ENCODE measurements at places on chromosomes 4 and X.

DNA sequence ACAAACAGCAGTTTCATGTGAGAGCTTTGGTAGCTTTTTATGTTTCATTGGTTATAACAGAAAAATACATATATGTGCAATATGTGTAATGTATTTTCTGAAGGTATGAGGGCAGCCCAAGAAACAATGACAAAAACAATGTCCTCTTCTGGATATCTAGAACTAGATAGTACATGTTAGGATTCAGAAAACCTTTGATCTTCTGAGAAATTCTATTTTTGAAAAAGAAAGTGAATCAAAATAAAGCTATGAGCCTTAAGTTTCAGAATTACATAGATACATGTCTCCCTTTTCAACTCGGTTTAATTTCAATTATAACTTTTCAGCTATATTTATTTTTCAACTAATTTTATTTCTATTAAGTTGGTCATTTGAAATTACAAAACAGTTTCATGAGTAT, 131.9 kb downstream of the REELD1 start:
- DNase-seq, result no peak

DNA sequence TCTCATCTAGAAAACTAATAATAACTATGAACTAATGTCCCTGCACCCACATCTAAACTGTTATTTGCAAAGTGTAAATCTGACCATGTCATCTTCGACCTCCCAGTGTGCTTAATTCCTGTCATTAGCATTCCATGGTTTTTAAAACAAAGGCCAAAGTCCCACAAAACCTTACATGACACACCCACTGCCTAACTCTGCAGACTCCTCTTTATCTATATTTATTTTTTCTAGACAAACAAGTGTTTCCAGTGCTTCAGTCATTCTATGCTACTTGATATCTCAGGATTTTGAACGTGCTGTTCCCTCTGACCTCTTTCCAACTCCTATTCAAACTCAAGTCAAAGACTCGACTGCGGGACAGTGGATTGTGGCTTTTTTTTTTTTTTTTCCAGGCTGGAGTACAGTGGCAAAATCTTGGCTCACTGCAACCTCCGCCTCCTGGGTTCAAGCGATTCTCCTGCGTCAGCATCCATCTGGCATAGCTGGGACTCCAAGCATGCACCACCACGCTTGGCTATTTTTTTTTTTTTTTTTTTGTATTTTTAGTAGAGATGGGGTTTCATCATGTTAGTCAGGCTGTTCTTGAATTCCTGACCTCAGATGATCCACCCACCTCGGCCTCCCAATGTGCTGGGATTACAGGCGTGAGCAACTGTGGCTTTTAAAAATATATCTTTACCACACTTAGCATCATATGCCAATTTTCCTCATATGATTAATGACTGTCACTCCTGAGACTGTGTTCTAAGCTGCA, 1511.0 kb downstream of the ARAP2 start:
- no peak for DNase-seq

GRCh38 chr4:82696117-82696860, 102.3 kb downstream of the SCD5 start:
- no peak for DNase-seq

- no peak for DNase-seq
Measured at GRCh38 chr4:122536001-122536400, 79.5 kb upstream of the IL2 start.

GRCh38 chr4:112560084-112560483, 44.1 kb upstream of the NEUROG2 start:
- no peak for DNase-seq

GRCh38 chr4:39825741-39826231, 127.8 kb downstream of the UBE2K start:
- no peak for DNase-seq

GRCh38 chr4:16155528-16156169, 70.6 kb downstream of the TAPT1 start:
- DNase-seq, result no peak

DNA sequence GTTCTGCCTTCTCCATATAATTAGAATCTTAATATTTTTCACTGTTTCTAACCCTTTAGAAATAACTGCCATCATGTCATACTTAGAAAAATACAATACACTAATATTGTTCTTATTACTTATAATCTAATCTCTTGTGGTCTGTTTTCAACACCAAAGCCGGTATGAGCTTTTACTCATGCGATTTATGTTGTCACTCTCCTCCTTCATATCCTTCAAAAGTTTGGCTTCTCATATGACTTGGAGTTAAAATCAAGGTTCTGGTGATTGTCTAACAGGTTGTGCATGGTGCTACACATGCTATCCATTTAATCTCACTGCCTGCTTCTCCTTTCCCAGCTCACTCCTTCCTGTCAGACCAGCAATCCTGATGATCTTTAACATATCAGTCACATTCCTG, 1392.9 kb downstream of the ARAP2 start:
- no peak for DNase-seq

DNA sequence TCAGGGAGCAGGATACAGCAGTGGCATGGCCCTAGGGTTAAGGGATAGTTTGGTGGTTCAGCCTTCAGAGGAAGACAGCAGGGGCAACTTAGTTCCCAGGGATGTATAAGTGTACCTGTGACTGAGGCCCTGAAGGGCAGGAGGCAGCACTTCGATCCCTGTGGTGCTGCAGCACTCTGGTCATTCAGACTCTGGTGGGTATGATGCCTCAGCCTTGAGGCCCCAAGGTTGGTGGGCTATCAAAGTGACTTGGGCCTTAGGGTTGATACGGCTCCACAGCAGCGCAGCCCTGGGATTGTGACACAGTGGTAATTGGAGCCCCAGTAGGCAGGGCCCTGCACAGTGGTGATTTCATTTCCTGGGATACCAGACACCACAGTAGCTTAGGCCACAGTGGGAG, 1703.1 kb downstream of the PCDH7 start:
- DNase-seq, result no peak

DNA sequence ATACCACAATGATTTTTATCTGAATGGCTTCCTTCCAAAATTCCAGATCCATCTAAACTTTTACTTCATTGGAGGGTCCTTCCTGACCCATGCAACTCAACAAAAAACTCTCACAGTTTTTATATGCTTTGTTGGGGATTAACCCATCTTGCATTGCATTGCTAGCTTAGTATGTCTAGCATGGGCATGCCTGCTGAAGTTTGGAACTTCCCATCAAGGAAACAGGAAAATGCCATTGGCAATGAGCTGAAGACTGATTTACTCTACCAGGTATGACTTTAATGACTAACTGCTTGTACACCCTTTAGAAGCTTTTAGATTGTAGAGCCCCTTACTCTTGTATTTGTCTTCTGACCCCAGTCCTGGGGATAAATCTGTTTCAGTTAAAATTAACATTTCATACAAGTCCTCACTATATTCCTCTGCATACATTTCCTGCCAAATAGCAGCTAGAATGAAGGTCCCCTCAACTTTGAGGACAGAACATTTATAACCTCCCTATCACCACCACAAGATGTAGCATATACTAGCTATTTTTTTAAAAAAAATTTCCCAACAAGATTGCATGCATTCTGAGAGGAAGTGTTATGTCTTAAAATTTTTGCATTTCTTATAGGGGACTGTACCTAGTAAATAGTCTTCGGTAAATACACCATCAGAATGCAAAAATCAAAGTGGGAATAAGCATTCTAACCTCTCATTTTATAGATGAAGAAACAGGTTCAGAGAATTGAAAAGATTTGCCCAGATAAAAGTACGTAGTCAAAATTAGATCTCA, 52.5 kb upstream of the ATXN3L start:
- no peak for DNase-seq

DNA sequence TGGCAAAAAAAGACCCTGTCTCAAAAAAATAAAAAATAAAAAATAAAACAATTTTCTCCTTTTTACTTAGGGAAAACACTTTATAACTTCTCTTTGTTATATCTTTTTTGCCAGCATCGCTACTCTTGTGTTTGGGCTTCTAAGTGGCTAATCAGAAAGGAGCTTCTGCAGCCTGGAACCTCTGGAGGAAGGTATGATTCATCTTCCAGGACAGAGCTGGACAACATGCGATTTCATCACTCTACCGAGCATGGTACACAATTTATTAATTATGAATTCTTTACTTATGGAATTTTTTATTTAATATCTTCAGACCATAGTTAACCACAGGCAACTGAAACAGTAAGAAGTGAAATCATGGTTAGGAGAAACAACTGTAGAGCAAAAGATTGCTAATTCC, 1254.3 kb upstream of the AGA start:
- no peak for DNase-seq

- DNase-seq, result no peak
Measured at GRCh38 chr4:29320947-29321620, 1399.1 kb upstream of the PCDH7 start.

DNA sequence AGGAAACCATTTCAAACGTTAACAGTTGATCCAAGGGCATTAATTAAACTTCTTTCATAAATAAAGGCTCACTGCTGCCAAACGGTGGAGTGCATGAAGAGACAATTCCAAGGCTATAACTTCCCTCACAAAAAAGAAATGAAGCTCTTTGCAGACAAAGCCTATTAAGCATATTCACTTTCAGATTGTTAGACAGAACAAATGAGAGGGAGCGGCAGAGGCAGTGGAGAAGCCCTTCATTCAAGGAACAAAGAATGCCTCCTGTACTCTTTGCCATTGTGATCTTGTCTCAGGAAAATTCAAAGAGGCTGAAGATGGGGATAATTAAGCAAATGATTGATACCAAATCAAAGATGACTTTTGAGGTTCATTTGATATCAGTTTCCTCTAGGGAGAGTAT, 370.5 kb upstream of the FAT1 start:
- no peak for DNase-seq

- DNase-seq, result no peak
Measured at GRCh38 chrX:41332408-41333002, 1.5 kb upstream of the DDX3X start.

- no peak for DNase-seq
Measured at GRCh38 chr4:169052594-169052945, 42.5 kb upstream of the CBR4 start.
